ENCODE measurements at places on chromosomes 16 and 17. TPM values are rescaled to one million over a fixed set of nuclear protein-coding genes. Genes with fewer than 3 reads are reported as not detected.

DNA sequence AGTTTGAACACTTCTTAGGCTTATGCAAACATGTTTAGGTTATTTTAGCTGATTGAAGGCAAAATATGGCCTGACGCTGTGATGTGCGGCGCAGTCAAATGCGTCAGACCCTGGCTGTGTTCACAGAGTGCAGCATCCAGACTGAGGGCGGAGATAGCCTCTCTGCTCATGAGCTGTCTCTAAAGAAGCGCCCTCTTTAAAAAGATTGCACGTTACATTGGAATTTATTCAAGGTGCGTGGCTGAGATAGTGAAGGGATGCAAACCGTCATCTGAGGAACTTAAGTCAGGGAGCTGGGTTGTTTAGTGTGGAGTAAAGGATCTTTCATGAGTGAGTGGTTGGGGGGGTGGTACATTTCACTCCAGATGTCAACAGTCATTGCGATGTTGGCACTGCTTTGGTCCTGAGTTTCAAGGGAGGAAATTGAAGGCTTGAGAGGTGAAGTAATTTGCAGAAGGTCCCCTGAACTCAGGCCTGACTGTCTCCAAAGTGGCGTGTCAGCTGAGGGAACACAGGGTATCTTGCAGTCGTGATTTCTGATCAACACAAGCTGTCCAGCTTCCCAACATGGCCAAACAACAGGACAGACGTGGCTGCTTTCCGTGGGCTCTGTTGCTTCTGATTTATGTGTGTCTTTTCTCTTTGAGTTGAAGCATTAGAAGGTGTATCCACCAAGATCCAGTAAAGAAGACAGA lies 33.4 kb downstream of the RPTOR start:
- no peak for DNase-seq

DNA sequence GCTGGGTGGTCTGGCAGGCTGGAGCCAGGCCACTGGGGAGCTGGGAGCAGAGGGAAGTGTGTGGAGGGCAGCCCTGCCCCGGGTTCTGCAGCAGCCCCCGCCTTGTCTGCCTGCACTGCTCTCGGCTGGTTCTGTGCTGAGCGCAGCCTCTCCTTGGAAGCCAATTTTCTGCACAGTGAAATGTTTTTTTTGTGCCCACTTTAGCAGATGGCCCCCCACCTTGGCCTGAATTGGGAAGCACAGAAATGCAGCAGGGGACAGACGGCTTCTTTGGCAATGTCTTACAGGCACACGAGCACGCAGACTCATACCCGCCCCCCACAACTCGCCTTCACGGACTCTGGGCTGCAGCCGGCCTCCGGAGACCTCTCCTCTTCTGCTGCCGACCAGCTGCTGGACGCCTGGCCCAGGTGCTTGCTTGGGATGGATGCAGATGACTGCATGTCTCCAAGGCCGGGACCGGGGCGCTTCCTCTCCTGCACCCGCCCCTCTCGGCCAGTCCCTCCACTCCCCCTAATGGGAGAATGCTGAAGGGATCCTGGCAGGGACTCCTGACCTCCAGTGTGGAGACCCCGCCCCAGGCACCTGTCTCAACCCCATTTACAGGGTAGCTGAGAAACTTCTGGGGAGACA lies 14.8 kb downstream of the NPTX1 start:
- DNase-seq: no peak

- no peak for DNase-seq
Observed at GRCh38 chr17:34364751-34365150, 1.7 kb upstream of the CCL1 start.

DNA sequence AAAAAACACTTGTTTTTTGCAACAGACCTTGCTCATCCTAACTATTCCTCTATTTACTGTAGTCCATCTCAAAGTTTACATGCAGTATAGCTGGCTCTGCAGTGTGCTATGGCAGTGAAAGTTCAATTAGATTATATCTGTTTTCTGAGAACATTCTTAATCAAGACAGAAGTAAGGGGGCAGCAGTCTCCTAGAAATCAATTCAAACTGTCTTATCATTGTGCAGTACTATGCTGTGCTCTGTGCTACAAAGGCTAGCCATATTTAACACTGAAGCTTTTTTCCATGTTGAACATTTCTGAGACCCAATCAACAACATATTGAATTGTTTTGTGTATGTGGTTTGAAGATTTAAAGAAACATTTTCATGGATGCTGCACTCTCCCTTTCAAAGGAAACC lies 11.4 kb downstream of the NETO2 start:
- DNase-seq: no peak

DNA sequence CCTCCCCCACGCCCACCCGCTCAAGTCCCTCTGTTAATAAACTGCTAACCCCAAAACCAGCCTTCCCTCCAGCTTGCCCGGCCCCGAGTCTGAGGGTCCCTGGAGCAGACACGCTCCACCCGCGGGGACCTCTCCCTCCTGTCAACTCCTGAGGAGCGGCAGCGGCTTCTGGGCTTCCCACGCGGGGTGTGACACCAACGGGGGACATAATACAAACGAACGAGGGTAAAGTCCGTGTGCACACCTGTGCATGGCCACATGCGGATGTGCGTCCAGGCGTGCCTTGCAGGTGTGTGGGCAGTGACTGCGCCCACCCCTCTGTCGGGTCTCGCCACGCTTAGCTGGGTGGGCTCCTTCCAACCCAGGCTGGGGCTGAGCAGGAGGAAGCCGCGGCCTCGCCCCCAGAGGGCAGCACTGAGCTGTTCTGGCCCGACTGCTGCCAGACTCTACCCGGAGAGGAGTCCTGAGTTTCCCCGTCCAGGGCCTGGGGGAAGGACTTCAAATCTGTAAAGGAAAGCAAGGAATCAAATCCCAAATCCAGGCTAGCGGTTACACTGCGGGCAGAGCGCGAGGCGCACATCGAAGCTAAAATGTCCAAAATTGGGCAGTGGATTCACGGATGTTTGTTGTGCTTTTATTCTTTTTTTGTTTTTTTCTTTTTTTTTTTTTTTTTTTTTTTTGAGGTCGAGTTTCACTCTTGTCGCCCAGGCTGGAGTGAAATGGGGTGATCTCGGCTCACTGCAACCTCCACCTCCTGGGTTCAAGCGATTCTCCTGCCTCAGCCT lies 24.2 kb upstream of the KRT17 start:
- peak; percentile 47 for DNase-seq

DNA sequence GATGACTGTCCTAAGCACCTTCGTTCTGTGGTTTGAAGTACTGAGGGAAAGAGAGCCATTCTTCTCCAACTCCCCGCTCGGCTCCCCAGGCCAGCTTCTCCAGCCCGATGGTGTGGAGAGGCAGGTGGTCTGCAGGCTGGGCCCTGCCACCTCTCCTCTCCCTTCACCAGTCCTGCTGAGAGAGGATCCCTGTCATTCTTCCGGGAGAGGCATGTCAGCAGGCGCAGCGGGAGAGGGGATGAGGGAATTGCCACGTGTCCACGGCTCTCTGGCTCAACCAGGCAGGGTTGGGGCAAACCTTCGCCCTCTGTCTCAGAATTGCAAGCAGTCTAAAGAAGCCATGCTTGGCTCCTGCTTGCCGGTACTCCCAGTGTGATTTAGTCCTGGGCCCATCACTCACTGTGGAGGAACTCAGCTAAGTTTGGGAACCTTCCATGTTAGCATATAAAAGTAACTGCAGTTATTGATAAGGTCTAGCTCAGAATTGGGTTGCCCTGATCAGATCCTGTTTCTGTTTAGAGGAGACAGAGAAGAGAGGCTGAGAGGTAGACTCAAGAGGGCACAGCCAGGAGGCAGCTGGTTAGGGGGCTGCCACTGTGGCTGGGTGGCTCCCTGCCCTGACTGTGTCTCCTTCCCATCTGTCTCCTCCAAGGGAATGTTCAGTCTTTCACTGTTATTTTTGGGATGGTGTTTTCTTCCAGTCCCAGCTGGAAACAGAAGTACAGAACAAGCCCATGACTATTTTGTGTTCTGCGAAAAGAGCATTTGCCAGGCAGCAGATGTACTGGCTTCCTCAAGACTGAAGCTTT lies 17.4 kb downstream of the HS3ST3B1 start:
- DNase-seq: no peak

DNA sequence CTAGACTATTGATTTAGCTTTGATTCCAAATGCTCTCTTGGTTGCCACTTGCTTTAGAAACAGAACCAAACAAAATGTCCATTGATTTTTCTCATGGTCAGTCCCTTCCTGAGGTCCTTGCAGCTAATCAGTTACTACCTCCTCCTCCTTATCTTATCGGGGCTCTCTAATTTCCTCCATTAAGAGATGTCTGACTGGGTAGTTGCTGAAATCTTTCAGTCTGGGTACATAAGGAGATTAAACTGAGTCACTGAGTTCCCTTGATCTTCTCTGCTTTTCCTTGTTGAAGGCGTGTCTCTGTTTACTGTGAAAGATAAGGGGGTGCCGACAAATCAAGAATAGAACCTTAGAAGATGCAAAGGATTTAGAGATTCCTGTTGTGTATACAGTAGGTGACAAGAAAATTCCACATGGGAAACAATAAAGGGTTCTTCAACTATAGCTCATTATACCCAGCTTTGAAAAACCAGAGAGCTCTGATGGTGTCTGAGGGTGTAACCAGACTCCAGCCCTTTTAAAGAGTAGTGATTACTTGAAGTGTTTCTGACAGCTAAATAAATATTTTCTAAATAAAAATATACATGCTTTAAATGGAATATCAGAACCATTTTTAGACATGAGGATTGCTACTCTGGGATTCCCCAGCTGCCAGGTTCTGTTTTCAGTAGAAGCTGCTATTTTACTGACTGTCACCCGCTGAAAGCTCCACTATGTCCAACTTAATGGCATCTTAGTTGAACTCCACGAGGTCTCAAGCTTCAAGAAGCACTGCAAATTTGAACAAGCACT lies 791.3 kb upstream of the SOX9 start:
- DNase-seq: no peak

The CD300LG gene
- not detected for total RNA-seq

- peak; percentile 46 for DNase-seq
Observed at GRCh38 chr17:1573932-1574696, 11.5 kb upstream of the PITPNA start.

- no peak for DNase-seq
Observed at GRCh38 chr16:48451323-48451722, 66.1 kb upstream of the SIAH1 start.

The TMEM238L gene
- total RNA-seq: not detected

The ATP6V0D1 gene
- total RNA-seq: 82.2 TPM

GRCh38 chr16:79339863-79340262 lies 260.7 kb downstream of the MAF start:
- DNase-seq: no peak

DNA sequence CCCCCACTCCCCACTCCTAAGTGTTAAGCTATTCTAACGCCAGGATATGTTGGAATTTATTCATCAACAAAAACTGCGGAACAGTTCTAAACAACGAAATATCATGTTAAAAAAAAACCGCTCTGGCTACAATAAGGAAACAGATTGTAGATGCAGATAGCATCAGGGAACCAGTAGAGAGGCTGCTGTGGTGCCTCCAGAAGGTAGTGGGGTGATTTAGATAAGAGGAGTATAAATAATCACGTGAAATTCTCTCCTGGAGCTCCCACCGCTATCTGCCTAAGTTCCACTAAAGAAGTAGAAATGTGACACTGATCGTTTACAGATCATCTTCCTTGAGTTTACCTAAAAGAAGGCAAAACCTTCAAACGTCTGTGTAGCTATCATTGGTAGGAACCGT lies 8.0 kb downstream of the AHSP start:
- DNase-seq: no peak

DNA sequence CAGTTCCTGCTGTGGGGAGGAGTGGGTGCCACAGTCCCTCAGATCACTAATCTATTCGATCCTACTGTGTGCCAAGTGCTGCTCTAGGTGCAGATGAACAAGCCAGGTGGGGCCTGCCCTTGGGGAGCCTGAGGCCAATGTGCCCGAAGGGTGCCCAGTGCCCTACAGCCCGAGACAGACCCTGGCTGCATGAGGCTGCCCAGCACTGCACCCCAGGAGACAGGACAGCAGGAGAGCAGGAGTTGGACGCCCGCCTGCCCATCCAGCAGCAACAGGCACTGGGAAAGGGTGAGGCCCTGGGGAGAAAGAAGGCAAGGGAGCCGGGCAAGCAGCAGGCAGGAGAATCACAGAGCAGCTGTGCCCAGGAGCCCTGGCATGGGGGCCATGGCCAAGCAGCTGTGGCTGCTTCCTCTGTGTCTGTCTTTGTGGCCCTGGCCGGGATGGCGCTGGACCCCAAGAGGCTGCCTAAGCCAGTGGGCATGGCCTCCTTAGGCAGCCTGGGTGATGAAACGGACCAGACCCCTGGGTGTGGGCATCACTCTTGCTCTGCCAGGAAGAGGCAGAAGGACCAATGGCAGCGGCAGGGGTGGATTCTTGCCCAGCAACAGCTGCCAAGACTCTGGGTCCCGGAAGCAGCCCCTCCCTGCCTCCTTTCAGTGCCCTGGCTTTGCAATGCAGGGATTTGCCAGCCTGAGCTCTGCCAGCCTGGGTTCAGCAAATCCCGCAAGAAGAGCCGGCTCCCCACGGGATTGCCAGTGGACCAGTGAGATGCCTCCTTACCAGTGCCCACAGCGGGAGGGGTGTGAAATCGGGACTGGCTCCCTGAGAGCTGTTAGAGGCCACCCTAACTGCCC lies 179.6 kb upstream of the TNRC6C start:
- DNase-seq: no peak

GRCh38 chr17:39156491-39156890 lies 5.1 kb upstream of the PLXDC1 start:
- no peak for DNase-seq

DNA sequence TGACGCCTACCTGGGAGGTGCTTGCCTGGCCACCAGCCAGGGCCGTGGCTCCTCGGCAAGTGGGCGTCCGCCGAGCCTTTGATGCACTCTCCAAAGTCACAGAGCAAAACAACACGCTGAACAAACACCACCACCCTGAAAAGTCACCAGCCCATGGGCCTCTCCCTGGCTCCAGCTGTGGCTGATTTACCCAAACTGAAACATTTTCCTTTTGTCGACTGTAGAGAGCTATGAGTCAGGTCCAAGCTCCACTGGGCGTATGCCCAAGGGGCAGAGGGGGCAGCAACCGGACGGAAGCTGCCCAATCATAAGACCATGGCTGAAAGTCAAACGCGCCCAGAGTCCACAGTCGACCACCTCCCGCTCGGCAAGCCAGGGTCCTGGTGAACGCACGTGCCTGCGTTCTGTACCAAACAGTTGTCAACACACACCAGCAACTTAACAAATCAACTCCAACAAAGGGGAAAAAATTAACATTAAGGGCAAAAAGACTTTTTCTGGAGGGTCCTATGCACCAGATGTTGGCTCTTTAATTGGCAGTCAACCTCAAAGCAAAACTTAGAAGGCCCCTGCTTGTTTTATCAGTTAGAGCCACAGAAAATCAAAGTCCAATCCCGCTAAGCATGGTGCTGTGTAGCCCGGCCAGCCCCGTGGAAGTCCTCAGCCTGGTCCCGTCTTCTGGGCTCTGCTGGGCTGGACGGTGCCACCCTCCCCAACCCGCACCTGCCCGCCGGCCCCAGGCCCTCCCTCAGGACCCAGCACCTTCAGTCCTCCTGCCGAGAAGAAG lies 47.3 kb downstream of the TBC1D16 start:
- peak; percentile 51 for DNase-seq

The CCL1 gene
- total RNA-seq: not detected

- DNase-seq: no peak
Observed at GRCh38 chr17:49990921-49991320, 4.1 kb downstream of the DLX3 start.

The BRIP1 gene
- 7.1 TPM for total RNA-seq

- no peak for DNase-seq
Observed at GRCh38 chr17:59284317-59284716, 47.1 kb upstream of the YPEL2 start.

Data from pulmonary artery endothelial cell (primary cell).